Uterine smooth muscle cell (primary cell): ENCODE measurements at places on chromosomes 6 and 20. TPM values are rescaled to one million over a fixed set of nuclear protein-coding genes. Genes with fewer than 3 reads are reported as not detected.

The CTAGE9 gene
- total RNA-seq: not detected in 2 replicates

The MAS1 gene
- not detected in 2 replicates for total RNA-seq

The UNC5CL gene
- total RNA-seq: 0.12 and 0.22 TPM in 2 replicates

The TSPO2 gene
- total RNA-seq: not detected in 2 replicates

The SPTLC3 gene
- total RNA-seq: 3.0 and 4.0 TPM in 2 replicates

The SLC12A5 gene
- under 0.01 TPM in 1 of 2 replicates, not detected in the other for total RNA-seq

The PTK6 gene
- total RNA-seq: 0.11 and 0.12 TPM in 2 replicates

The SLC35F1 gene
- total RNA-seq: 0.12 TPM in 1 of 2 replicates, not detected in the other

The CST5 gene
- total RNA-seq: not detected in 2 replicates

The ZNF217 gene
- total RNA-seq: 18.7 and 23.6 TPM in 2 replicates

The CALHM5 gene
- 1.00 and 3.0 TPM in 2 replicates for total RNA-seq
